ENCODE measurements at places on chromosomes 4 and X.

GRCh38 chrX:101676571-101676970 is 16.9 kb upstream of the ARMCX2 start:
- DNase-seq, result no peak

DNA sequence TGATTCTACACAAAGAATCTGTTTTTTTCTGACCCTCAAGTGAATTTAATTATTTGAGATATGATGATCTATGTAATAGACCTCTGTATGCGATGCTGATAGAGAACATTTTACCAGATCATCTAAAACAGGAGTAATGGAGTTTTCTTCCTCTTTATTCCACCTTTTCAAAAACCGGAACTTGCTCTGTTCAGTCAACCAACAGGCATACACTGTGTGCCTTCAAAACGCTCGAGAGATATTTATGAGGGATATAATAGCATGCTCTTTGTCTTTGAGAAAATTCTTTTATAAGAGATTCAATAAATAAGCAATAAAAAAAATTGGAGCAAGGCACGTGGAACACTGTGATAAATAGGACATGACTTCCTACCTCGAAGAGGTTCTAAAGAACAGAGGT is 2.0 kb downstream of the NYX start:
- no peak for DNase-seq

GRCh38 chr4:187726485-187726884 is 269.1 kb upstream of the ZFP42 start:
- no peak for DNase-seq

DNA sequence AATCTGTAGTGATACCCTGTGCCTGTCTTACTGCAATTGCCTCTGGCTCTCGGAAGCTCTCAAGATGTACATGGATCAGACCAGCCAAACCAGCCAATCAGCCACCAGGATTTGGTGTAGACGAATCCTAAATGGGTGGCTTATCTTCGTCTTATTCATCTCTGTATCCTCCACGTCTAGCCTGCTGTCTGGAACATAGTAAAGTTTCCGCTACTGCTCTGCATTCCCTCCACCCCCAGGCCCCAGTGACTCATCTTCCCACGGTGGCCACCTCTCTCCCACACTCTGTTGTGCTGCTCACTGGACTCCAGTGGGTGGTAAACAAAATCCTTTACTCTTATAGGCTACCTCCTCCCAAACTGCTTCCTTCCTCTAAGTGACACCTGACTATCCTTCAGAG is 37.8 kb downstream of the SEPTIN6 start:
- peak; percentile 30 for DNase-seq

DNA sequence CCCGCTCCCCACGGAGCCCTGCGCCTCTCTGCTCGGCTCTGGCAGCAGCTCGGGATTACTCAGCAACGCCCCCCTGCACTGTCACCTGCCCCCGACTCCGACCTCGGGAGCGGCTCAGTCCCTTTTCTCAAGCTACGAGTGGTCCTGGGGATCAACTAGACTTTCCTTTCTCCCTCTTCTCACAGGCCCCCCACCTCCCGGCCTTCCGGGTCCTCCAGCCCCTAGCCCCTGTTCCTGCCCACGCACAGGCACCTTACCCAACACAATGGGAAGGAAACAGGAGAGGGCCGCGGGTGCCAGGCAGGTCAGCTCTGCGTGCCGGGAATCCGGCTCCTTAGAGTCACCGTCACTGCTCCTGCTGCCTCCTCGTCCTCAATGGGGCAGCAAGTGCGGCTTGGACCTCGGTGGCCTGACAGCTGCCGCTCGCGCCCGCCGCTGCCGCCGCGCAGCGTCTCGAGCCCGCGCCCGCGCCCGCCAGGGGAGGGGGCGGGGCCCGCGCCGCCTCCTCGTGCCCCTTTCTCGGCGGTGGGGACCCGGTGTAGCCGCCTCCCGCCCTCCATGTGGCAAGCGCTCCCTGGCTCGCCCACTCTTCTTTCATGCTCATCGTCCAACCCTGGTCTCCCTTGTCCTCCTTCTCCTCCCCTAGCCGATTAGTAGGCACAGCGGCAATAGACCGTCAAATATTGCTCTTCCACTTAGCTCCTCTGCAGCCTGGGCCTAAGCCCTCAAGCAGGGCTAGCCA is at the start of gene RAB9B:
Gene RAB9B, minus strand, starts transcription at position 455 of the 742 bp plus-strand sequence. CDS start 6,473 bp downstream, outside the sequence.
- DNase-seq, result peak; percentile 61

- DNase-seq, result no peak
Measured at GRCh38 chr4:101871962-101872676, 81.6 kb downstream of the BANK1 start.

- peak; percentile 29 for DNase-seq
Measured at GRCh38 chr4:123786163-123786915, 389.7 kb downstream of the SPRY1 start.

DNA sequence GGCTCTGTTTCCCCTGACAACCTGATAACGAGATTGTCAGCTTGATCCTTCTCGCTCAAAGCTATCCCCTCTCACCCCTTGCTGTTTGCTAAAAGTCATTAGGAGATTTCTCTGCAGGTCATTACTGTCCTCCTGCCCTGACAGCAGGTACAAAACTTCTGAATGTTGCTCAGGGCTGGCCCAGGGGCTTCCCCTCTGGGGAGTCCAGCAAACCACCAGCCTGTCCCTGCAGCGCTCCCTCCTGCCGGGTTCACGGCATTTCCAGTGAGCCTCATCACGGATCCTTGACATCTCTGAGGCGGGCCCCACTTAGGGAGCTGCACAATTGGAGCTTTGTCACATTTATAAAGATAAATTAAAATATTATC is 5.2 kb upstream of the SORCS2 start:
- peak; percentile 6 for DNase-seq

DNA sequence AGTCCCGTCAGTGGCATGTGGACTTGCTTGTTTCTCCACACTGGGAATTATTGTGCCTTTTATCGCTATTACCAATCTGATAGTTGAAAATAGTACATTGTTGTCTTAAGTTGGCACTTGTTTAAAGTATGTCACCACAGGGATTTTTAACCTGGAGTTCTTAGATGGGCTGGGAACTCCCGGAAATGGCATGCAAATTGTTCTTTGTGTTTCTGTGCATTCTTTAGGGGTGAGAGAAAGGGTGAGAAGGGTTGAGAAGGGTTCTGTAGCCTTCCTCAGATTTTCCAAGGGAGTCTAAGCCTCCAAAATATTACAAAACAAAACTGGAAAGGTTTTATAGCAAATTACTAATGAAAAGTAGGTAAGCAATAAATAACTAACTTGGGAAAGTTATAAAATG is 176.9 kb downstream of the ZIC3 start:
- DNase-seq, result no peak

DNA sequence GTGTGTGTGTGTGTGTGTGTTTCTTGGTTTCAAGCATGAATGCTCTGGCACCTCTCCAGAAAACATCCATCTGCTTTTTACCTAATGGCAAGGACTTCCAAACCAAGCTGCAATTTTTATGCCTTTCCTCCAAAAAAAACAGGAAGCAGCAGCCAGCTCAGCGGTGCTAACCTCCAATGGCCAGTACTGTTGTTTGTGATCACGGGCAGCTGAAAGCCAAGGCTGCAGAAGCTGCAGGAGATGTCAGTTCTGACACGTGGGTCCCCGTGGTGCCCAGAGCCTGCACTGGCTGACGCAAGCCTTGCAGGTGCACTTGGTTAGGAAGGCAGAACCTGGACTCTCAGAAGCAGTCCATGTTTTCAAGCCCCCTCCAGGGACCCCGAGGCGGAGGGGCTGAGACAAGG is 313.6 kb upstream of the DDX53 start:
- DNase-seq, result peak; percentile 77

- no peak for DNase-seq
Measured at GRCh38 chr4:13081830-13082229, 402.3 kb downstream of the RAB28 start.

- DNase-seq, result no peak
Measured at GRCh38 chr4:45554423-45554822, 569.4 kb downstream of the GABRG1 start.

- no peak for DNase-seq
Measured at GRCh38 chrX:22234380-22234779, 38.3 kb upstream of the CBLL2 start.

DNA sequence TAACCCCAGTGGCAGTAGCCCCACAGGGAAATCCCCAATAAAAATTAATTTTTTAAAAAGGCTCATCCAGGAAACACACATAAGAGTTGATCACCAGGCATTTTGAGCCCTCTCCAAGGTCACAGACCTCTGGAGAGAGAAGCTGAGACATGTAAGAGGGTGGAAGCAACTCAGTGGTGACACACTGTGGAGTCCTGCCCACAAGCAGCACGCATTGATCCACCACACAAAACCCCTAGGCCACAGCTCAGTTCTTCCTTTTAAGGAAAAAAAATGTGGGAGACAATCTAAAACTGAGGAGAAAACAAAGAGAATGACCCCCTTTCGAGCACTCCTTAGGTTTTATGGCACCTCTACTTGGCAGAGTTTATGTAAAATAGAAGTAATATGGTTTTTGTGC is 71.7 kb upstream of the S100G start:
- DNase-seq, result no peak

GRCh38 chr4:48909697-48910096 is 3.1 kb upstream of the OCIAD2 start:
- DNase-seq, result no peak

All from right hindlimb (tissue), 1 donor.